Stimulated activated CD4-positive, alpha-beta T cell treated with anti-CD3 and anti-CD28 coated beads, Interleukin-1b, Interleukin-23, amount 100 ng/mL, for 1 hour (primary cell): ENCODE measurements at places on chromosomes 5 and 9.

GRCh38 chr5:112995764-112996618 lies 19.4 kb downstream of the DCP2 start:
- DNase-seq = peak; percentile 74

GRCh38 chr9:9751996-9752395 lies 860.8 kb downstream of the PTPRD start:
- DNase-seq = no peak

- no peak for DNase-seq
Measured at GRCh38 chr9:94860678-94861588, 134.4 kb downstream of the AOPEP start.

- DNase-seq = no peak
Measured at GRCh38 chr5:956941-957747, 51.5 kb upstream of the NKD2 start.

DNA sequence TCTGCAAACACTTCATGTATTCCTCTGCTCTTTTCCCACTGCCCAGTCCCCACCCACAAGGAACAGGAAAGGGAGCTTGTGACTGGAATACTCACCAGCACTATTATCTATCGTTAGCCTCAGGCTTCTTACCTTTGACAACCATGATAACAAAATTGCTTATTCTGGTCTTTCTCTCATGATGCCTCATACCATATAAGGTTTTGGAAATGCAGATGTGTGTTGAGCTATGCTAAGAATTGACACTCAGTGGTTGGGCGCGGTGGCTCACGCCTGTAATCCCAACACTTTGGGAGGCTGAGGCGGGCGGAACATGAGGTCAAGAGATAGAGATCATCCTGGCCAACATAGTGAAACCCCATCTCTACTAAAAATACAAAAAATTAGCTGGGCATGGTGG lies 25.4 kb downstream of the SOX30 start:
- no peak for DNase-seq
